ENCODE measurements at places on chromosomes 12 and 14.
A peak's percentile ranks its signal among the peaks of the same experiment; 100 is the strongest.

GRCh38 chr12:30533558-30534265 lies 162.0 kb downstream of the IPO8 start:
- DNase-seq, result no peak

- no peak for DNase-seq
Measured at GRCh38 chr14:76759589-76759988, 1.7 kb upstream of the VASH1 start.

GRCh38 chr14:89440986-89441909 lies 24.2 kb upstream of the FOXN3 start:
- no peak for DNase-seq

GRCh38 chr12:2688381-2688931 lies 106.3 kb upstream of the FKBP4 start:
- no peak for DNase-seq

DNA sequence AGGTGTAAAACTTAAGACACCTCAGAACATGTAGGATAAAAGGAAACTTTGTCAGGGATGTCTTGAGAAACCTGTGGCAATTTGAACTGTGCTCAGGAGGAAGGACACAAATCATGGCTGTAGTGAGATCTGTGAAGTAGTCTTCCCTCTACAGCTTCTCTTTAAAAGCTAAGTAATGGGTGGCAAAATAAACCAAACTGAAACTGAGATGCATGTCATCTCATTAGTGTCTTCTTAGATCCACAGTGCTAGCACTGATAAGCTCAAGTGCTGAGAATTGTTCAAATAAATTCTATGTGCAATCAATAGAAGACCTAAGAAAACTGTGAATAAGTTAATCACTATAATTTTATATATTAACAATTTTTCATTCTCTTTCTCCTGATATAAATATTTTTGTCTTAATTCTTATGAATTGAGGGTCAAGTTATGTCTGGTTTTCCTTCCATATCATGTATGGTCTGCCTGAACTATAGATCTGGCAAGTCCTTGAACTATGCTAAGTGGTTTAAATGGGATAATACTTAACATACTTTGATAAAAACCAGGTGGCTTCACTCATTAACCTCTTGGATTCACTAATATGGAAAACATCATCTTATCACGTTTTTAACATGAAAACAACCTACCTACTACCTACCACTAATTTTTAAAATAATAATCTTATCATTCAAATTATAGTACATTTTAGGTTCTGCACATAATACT lies 27.2 kb downstream of the SYT1 start:
- no peak for DNase-seq

- no peak for DNase-seq
Measured at GRCh38 chr14:93240678-93241000, 33.6 kb downstream of the UBR7 start.

DNA sequence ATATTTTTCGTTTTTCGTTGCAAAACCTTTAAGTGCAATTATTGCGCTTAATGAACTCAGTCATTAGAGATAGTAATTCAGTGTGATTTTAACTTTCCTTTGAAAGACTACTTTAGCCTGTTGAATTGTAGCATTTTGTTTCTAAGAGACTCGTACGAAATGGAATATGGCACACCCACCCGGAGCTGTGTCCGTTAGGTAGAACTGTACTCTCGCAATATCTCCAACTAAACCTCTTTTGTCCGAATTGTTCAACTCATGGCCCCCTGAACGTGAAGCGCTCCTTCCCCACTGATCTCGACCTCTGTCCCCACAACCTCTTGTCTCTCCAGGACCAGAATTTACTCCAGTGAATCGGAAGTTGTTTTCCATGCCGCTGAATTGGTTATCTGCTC lies 800 bp downstream of the PCNX4 start:
- DNase-seq, result peak; percentile 35

GRCh38 chr12:58502841-58503240 lies 417.5 kb downstream of the LRIG3 start:
- no peak for DNase-seq

GRCh38 chr12:92603741-92604432 lies 98.9 kb upstream of the PLEKHG7 start:
- no peak for DNase-seq

DNA sequence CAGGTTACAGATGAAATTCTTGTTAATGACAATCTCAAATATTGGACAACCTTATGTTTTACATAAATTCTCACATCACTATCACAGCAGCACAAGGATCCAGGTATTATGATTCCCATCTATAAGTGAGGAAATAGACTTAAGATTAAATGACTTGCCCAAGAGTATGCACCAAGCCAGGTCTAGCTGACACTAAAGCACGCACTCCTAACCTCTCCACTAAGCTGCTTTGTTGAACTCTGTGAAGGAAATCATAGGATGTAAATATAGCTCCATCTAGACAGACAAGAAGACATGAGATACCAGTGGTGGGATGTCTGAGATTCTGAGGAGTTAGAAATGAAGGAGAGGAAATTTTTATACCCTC lies 87.9 kb downstream of the PHLDA1 start:
- DNase-seq, result no peak

DNA sequence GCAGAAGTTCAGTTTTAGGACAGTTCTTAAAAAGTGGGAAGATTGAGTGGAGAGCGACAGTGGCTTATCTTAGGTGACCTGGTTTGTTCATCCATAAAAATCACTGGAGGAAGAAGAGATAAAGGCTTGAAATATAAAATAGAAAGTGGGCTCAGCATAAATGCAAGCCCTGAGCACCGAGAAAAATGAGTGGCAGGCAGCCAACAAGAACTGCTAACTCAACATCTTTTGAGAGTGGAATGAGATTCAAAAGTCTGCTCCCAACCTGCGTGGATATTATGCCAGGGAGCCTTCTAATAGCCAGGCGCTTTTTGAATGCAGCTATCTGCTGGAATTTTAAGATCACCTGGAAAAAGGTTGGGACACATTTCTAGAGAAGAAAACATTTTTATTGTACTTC lies 666.5 kb downstream of the FLRT2 start:
- no peak for DNase-seq

- DNase-seq, result no peak
Measured at GRCh38 chr14:103427485-103428443, 42.5 kb downstream of the MARK3 start.

DNA sequence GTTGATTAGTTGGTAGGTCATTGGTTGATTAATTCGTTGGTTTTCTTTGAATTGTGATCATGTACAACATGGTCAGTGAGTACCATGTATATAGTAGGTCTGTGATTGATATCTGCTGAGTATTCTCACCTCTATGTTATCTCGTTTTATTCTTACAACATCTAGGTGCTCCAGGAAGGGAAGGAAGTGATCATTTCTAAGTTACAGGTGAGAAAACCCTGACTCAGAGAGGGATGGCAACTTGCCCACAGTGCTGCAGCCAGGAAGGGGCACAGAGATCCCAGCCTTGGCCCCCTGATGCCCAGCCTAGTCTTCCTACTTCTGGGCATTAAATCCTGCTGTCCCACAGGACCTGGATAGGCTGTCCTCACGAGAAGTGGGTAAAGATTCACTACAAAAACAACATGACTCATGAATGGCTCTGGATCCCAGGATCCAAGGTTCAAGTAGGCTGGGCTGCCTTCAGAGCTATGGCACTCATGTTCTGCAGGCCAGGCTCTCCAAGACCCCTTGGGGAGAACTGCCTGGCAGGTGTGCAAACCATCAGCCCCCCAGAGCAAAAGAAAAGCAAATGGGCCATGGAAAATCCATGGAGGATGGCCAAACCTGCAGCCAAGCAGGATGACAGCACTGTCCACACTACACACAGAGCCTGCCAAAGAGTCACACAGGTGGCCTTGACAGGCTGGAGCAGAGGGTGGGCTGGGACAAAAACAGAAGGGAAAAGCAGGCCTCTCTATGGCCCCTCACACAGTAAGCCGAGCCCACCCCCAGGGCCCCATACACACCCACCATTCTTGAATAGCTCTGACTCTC lies 146.2 kb downstream of the BCL11B start:
- DNase-seq, result peak; percentile 7

Measured in colonic mucosa (tissue), 4 donors.